WERI-Rb-1 (cell line): ENCODE measurements at places on chromosomes 7 and 10.

- DNase-seq = peak; percentile 72
Measured at GRCh38 chr7:101241443-101242349, 3.2 kb downstream of the FIS1 start.

DNA sequence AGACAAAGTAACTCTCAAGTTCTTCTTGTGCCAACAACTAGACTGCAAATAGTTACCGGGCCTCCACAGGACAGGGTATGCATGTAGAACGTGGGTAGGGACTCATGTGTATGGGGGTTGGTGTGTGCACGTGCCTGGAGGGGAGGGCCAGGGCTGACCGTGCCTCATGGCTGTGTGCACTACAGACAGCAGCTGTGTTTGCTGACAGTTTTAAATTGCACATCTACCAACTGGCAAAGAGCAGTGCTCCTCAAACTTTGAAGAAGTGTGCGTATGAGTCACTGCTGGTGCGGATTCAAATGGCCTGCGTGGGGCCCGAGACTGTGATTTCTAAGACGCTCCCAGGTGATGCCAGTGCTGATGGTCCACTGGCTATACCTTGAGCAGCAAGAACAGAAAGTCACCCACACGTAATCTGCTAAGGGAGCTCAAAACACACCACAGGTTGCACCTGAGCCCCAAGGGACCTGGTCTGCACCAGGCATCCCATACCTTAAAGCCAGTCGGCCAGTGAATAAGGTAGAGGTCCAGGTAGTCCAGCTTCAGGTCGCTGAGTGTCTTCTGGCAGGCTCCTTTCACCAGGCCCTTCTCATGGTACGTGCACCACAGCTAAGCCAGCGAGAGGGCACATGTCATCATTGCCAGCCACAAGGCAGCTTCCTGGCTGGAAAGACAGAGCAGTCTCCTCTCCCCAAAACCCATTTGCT, 8.5 kb downstream of the AKR1B1 start:
- no peak for DNase-seq

DNA sequence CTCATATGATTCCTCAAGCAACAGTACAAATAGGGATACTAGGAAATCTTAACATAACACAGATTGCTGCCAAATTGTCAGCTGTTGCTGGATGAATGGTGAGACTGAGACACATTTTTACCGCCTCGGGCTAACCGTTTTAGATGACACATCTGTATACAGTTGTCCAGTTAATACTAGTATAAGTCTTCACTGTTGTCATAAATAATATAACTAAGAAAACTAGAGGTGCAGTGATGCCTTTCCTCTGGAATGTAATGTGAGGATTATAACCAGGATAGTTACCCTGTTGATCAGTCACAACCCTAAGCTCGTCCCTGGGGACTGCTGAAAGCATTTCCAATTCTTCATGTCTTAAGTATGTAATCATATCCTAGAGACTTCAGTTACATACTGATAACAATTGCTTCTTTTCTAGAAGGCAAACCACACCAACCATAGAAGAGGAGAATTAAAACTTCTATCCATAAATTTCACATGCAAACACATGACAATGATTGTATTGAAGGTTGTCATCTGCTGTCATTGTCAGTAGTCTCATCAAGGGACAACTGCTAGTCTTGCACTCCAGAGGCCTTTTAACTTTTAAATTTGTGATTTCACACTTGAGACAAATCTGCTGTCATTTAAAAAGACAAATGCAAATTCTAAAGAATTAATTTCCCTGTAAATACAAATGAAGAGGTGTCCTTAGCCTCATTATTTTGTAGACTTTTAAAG, 100.4 kb upstream of the SEMA3D start:
- DNase-seq = no peak

DNA sequence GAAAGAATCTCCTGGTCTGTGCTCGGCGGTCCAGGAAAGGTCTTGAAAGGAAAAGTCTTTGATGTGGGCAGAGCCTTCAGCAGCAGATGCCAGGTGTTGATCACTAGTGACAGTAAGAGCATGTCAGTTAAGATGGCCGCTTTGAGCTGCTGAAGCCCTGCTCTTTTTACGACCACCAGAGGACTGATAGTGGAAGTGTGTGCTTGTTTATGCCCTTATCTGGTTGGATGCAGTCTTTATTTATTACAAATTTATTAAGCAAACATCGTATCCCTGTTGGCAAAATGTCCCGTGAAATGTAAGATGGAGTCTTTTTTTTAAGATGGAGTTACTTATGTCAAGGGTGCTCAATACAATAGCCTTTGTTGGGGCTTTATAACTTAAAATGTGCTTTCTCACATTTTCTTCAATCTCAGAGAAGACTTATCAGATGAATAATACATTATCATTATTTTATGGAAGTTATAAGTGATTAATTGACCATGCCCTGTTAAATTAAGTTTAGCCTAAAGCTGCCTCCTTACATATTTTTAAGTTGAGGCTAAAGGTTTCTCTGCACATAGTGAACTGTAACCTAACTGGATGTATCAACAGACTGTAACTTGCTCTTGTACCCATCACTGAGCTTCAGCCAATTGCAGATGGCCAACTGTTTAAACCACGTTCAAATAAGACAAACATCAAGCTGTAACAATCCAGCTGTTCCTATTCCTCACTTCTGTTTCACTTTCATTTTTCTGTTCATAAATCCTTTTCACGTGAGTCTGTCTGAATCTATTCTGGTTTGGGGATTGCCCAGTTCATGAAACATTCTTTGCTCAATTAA, 97.4 kb upstream of the PIK3CG start:
- no peak for DNase-seq

DNA sequence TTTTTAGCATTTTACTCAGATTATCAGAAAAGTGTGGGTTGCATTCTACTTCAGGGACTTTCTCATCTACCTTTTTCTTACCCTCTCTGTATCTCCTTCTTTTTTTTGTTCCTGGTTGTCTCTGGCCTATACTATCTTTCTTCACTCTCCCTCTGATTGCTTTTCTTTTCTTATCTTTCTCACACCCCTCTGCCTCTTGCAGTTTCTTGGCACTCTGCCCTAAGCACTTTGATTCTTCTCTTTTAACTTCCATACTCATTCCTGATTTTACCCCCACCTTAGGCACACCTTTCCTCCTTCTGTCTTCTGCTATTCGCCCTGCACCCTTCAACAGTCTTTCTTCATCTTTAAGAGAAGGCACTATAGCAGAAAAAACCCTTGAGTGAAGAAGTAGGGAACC, 92.8 kb upstream of the HPS1 start:
- DNase-seq = no peak

DNA sequence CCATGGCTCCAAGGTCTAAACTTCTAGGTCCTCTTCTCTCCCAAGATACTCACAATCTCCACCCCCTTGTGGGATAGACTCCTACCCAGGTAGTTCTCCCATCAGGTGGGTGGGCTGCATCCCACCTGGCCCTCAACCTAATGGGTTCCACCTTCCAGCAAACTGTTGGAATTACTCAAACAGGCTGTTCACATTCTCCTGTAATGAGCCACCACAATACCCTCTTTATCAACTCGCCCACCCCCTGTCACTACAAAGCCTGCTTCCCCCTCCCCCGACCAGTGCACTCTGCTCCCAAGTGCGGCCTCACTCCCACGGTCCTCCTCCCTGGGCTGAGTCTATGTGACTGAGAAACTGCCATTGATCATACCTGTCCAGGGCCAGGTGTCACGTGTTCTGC, 10.4 kb upstream of the HTR5A start:
- DNase-seq = no peak

DNA sequence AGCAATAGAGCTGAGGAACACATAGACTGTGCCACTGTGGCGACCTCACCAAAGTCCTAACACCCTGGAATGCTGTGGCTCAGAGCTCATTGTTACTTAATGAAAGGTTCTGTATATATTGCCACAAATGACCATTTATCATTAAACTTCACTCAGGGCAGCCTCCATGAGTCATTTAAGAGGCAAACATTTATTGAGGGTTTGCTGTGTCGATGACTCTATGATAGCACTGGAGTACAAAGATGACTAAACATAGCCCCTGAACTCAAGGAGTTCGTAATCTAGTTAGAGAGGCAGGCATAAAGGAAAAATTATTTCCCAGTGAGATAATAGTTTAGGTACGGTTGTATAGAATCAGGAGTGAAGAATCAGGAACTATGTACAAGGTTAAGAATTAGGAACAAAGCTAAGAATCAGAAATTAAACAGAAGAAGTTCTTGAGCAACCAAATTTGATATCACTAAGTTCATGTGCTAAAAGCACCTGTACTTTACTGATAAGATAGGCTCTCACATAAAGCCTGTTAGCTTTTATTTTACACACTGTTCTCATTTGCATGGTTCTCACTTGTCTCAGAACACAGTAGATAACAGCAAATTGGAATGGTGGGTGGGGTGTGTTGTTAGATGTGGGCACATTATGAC, 7.9 kb downstream of the ENTPD7 start:
- DNase-seq = no peak

DNA sequence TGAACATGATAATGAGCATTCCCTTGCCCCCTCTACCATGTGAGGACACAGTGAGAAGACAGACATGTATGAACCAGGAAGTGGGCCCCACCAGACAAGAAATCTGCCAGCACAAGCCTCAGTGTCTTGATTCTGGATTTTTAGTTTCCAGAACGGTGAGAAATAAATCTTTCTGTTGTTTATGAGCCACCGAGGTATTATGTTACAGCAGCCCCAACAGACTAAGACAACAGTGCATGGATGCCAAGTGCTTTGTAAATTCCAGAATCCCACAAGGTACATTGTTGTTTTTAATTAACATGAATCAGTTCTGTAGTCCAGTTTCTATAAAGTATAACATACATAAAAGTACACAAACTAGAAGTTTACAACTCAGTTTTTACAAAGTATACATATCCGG, 162.2 kb downstream of the ARHGAP21 start:
- no peak for DNase-seq

- DNase-seq = peak; percentile 48
Measured at GRCh38 chr7:25894002-25894901, 257.7 kb upstream of the NFE2L3 start.

GRCh38 chr10:43922335-43923280, 273.9 kb upstream of the ZNF32 start:
- DNase-seq = no peak

- no peak for DNase-seq
Measured at GRCh38 chr7:11345621-11346020, 371.9 kb downstream of the PHF14 start.

- DNase-seq = no peak
Measured at GRCh38 chr7:95545007-95545615, 51.2 kb downstream of the PDK4 start.

DNA sequence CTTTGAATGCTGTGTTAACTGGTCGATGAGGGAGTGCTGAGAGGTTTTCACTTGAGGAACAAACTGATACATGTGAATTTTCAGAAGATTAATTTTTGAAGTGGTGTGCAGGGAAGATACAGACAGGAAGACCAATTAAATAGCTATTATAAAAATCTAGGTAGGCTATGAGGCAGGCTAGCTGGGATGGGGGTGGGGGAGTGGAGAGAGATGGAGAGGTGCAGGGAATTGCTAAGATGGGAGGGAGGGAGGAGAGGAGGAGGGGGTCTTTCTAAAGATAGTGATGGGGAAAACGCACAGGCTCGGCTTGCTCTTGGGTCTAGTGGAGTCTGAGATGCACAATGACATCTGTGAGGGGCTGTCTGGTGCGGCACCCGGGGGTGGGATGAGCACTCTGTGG, 15.2 kb downstream of the ATXN7L1 start:
- DNase-seq = no peak
